Activated CD8-positive, alpha-beta T cell treated with anti-CD3 and anti-CD28 coated beads for 36 hours (primary cell): ENCODE measurements at places on chromosomes 1 and 21. TPM values are rescaled to one million over a fixed set of nuclear protein-coding genes. Genes with fewer than 3 reads are reported as not detected.

DNA sequence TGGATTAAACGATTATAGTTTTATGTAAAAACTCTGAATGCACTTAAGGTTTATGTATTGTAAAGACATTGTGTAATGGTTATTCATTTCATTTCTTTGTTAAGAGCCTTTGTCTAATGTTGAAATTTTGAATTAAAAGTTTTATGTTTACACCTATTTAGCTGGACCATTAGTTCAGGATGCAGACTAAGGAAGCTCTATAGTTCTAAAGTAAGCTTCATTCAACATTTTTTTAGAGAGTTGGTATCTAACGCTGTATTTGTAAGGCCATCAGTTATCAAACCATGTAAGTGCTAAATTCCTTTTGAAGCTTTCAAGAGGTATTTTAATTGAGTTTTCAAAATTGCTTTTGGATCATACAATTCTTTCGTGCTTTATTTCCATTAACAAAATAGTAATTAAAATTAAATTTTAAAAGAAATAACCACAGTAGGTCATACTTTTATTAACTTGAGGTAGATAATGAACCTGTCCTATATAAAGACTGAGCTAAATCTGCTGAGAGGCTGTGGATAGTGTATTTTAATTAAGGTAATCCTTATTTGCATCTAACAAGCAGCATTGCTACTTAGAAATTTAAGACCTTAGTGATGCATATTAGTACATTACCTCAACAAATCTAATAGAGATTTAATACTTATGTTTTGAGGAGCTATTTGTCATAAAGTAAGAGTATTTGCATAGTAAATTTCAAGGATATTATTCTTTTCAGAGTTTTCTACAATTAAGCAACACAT is 47.9 kb downstream of the RWDD3 start:
- DNase-seq, result no peak

- DNase-seq, result peak; percentile 89
Measured at GRCh38 chr1:84619383-84620102, 45.3 kb upstream of the CTBS start.

GRCh38 chr1:8226747-8227146 is 91.2 kb upstream of the SLC45A1 start:
- peak; percentile 18 for DNase-seq

- peak; percentile 89 for DNase-seq
Measured at GRCh38 chr1:1137256-1138045, 21.6 kb upstream of the C1orf159 start.

DNA sequence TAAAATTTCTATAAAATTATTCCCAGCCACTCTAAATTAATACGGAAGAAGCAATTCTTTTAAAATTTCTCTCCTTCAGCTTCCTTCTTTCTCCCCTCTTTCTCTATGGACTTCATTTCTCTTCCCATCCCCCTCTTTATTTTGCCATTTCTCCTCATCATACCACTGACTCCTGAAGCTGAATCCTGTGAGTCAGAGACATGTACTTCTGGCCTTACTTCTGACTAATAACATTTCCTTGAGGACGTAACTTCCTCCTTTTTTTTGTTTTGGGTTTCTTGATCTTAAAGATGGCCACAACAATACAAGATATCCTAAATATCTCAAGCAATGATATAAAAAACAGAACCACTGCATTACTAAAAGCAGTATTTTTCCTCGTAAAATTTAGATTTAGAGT is 63.6 kb upstream of the DENND1B start:
- DNase-seq, result no peak

DNA sequence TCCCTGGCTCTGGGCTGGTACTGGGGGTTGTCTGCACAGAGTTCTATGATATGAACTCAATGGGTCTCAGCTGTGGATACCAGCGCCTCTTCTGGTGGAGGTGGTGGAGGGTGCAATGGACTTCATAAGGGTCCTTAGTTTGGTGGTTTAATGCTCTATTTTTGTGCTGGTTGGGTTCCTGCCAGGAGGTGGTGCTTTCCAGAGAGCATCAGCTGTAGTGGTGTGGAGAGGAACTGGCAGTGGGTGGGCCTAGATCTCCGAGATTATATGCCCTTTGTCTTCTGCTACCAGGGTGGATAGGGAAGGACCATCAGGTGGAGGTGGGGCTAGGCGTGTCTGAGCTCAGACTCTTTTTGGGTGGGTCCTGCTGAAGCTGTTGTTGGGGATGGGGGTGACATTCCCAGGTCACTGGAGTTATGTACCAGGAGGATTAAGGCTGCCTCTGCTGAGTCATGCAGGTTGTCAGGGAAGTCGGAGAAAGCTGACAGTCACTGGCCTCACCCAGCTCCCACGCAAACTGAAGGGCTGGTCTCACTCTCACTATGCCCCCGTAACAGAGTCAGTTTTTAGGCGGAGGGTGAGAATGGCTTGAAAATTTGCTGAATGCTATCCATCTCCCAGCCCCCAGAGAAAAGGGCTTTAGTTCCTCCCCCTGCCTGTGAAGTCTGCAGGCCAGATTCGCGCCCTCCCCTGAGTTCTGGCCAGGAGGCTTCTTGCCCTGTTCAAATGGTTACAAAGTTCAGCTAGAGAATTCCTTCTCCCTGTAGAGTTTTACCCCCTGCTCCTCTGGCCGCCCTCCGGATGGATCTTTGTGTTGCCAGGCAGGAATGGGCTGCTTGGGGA is 902.9 kb downstream of the LTN1 start:
- no peak for DNase-seq

DNA sequence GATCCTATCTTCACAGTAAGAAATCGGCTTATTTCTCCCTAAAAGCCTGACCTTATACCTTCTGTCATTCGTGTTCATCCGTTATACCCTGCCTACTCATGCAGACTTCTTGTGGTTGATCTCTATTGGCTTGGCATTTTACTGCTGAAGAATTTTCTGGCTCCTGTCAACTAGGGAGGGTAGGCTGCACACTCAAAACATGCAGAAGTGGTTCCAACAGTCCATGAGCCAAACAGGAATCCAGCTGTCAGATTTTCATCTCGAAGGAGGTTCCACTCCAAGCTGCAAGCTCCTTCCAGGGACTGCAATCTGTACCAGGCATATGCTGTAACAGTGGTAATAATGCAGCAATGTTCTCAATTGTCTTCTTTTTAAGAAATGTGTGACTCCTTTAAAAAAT is 10.1 kb downstream of the DNAJC11 start:
- DNase-seq, result no peak

GRCh38 chr21:38898422-38899096 is 92.8 kb downstream of the ETS2 start:
- no peak for DNase-seq

DNA sequence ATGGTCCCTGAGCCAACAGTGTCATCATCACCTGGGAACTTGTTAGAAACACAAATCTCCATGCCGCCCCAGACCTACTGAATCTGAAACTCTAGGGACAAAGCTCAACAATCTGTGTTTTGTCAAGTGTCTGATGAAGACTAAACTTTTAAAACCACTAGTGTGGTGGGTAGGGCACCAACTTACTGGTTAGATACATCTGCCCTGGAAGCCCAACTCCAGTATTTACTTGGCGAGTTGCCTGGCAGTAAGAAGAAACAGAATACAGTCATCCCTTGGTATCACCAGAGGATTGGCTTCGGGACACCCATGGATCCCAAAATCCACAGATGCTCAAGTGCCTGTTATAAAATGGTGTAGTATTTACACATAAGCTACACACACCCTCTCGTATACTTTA is 367.9 kb upstream of the DUSP10 start:
- DNase-seq, result no peak

DNA sequence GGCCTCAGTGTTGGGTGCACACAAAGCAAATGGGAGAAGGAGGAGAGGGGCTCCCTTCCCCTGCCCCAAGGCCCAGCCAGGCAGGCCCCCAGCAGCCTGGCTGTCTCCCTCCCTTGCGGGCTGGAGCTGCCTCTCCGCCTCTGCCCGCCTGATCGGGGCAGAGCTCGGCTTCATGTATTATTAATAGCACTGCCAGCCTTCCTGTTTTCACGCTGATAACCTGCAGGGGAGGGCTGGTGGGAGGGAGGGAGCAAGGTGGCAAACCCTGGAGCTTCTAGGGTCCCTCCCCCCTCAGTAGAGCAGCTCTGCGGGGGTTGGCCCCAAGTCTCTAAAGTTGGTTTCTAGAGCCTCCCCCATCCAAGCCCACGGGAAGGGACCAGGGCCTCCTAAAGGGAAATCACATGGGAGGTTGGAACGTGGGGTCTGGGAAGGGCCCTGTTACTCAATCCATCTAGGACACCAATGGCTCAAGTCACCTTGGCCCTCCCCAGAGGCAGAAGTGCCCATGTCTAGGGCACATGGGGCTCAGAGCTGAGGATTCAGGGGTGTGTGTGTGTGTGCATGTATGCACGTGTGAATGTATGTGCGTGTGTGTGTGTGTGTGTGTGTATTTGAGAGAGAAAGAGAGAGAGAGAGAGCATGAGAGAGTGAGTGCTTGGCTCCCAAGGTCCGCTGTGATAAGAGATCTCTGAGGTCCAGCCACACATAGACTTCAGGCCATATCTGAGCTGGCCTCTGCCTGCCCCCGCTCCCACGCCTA is 21.8 kb upstream of the POU3F1 start:
- no peak for DNase-seq

- no peak for DNase-seq
Measured at GRCh38 chr1:44220001-44220751, 6.9 kb downstream of the DMAP1 start.

DNA sequence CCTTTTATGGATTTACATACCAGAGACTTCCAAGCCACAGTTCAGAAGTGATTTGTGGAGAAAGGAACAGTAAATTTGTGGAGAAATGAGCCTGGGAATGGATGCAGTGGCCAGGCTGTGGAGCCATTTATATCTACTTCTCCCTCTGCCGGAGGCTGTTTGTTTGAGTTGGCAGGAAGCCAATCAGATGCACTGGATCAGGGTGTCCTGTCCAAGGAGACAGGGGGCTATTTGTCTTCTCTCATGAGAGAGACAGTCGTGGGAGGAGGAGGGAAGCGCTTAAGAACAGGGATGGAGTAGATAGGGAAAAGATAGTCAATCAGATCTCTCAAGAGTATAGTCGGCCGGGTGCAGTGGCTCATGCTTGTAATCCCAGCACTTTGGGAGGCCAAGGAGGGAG is 2.8 kb upstream of the HAPLN2 start:
- DNase-seq, result no peak

GRCh38 chr1:171998711-171999110 is 157.4 kb downstream of the DNM3 start:
- no peak for DNase-seq

The PRR9 gene
- total RNA-seq, result not detected

The BCAN gene
- total RNA-seq, result not detected

The AGBL4 gene
- 0.14 TPM for total RNA-seq

The C4BPB gene
- 2.2 TPM for total RNA-seq

The ERICH3 gene
- total RNA-seq, result not detected

The ALPL gene
- total RNA-seq, result not detected

The SPRR4 gene
- total RNA-seq, result not detected

The AVPR1B gene
- not detected for total RNA-seq

The MSH4 gene
- total RNA-seq, result 0.16 TPM

The MIA3 gene
- 43.1 TPM for total RNA-seq
